ENCODE measurements at places on chromosomes 4 and X.
A peak's percentile ranks its signal among the peaks of the same experiment; 100 is the strongest.

GRCh38 chrX:86369847-86370630 lies 221.8 kb downstream of the DACH2 start:
- no peak for DNase-seq

DNA sequence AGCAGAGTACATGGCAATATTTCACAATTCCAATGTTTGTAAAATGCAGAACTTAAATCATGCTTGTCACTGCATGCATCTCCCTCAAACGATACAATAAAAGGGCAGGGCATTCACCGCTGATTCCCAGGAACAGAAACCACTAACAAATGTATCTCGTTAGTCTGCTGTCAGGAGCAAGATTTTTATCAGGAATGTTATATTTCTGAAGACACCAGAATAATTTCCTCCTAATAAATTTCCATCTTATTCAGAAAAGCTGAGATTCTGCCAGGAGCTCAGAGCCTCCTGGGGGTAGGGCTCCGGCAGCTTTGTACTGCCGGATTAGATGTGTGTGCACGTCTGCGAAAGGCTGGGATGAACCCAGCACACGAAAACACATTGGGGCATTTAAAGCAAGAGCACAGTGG lies 54.0 kb upstream of the LDB2 start:
- no peak for DNase-seq

DNA sequence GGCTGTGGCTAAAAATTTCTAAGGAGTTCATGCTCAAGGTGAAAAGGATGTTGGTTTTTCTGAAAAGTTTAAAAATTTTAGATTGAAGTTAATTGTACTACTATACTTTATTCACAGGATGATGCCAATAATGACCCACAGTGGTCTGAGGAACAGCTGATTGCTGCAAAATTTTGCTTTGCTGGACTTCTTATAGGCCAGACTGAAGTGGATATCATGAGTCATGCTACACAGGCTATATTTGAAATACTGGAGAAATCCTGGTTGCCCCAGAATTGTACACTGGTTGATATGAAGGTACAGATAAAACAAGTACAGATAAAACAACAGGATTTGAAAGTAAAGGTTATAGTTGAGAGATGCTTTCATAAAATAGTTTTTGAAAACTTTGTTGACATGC lies 12.2 kb downstream of the PAICS start:
- no peak for DNase-seq

GRCh38 chr4:15515106-15515505 lies 45.4 kb downstream of the CC2D2A start:
- no peak for DNase-seq

DNA sequence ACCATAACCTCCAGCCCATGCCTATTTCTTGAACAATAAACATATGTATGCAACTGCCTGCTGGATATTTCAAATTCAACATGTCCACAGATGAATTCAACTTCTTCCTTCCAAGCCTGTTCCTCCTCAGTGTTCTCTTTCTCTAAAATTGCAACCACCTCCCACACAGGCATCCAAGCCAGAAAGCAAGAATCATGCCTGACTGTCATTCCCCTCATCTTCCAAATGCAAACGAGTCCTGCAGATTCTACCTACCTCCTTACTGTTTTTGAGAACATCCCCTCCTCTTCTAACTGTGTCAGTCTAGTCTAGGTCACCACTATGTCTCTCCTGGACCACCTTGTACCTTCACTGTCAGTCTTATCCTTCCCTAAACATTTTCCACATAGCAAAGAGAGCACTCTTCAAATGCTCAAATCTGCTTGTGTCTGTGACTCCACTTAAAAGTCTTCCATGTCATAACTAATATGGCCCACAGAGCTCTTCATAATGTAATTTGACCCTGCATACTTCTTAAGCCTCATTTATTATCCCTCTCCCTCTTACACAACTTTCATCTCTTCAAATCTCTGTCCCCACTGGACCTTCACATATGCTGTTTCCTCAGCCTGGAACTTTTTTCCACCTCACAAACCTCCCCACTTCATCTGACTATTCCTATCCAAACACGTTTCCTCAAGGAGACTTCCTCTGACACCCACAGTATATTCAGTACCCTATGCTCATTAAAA lies 25.7 kb downstream of the MAPK10 start:
- no peak for DNase-seq

DNA sequence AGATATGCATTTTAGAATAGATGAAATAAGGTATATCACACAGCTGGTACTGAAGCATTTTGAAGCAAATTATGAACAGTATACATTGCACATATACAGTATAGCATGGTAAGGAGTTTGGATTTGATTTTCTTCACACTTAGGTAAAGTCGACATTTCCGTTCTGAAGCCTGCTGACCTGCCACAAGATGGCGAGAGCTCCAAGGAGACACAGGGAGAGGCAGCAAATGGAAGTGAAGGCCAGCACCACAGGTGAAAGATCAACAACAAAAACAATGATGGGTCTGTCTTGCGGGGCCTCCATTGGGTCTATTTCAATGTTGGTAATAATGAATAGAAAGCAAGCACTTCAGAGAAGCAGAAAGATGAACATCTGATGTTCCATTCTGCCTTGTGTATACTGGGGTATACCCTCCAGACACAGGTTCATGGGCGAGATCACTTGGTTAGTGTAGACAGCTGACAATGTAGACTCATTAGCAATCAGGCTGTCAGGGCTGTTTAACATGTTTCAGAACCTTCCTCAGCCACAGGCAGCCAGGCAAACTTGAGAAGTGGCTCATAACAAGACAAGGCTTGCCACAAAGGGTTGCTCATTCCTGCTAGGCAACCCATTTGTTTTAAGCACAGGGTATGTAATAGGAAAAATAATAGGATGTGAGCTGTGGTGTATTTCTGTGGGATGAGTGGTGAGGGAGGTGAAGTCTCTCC lies 21.4 kb upstream of the NOX1 start:
- DNase-seq: peak; percentile 18

DNA sequence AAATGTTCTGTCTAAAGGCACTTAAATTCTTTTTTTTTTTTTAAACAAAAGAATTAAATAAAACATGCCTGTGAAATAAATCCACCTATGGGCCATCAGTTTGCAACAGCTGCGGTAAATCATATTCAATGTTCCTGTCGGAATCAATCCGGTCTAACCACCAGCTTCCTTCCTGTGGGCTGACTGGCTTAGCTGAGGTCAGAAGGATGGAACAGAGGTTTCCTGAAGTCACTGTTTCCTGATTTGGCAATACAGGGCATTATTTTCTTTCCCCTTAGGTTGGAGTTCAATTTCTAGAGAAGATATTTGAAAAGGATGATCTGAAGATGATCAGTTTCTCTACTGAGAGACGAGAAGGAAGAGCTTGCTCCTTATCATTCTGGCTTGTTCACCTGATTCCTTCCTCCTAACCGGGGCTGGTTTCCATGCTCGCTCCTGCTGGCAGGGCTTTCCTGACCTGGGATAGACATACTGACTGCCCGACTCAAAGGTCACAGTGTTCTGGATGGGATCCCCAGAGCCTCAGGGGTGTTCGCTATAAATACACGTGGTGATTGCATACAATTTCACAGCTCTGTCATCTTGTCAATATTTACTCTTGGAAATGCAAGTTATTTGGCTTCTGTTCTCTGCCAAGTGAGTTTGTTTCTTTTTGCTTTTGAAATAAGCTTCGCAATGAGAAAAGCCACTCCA lies 21.7 kb downstream of the PDLIM3 start:
- no peak for DNase-seq

GRCh38 chr4:40688446-40689095 lies 58.9 kb upstream of the RBM47 start:
- DNase-seq: no peak

GRCh38 chrX:154029439-154029838 lies 9.7 kb upstream of the IRAK1 start:
- no peak for DNase-seq

GRCh38 chrX:20729416-20729815 lies 462.7 kb upstream of the RPS6KA3 start:
- no peak for DNase-seq

DNA sequence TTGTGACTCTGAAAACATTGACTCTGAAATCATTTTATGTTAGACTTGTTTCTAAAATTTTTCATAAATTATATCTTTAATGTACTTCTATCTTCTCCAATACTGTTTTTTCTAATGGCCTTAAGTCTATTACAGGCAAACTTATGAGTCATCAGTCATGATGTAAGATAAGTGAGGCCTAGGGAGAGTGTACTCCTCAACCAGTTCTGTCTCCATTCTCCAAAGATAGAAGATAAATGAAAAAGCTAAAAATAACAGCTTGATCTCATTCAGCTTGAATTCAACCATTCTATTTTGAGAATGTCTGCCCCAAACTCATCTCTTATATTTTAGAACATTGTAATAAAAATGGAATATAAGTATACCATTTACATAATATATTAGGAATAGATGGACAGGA lies 34.5 kb downstream of the STBD1 start:
- DNase-seq: no peak

- DNase-seq: no peak
These were observed 298.2 kb upstream of the FSTL5 start for GRCh38 chr4:162461952-162462351.

DNA sequence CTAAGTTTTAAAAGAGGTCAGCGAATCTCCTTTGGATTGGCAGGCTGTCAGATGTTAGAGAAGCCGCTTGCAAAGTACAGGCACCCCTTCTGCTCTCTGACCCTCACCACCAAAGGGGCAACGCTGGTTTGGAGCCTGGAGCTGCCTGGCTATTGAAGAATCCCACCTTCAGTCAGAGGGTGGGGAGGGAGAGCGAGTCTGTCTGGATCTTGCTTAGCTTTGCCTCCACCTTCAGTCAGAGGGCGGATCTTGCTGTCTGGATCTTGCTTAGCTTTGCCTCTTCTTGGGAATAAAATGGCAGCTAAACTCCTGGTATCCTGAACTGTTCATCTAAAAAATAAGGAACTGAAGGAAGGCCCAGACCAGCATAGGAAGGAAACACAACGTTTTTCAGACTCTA lies 7.3 kb downstream of the CCDC110 start:
- DNase-seq: no peak

- DNase-seq: no peak
These were observed 277.4 kb downstream of the PAPSS1 start for GRCh38 chr4:107442538-107443111.

GRCh38 chrX:48058621-48059295 lies 12.7 kb downstream of the ZNF630 start:
- DNase-seq: no peak

GRCh38 chrX:85569096-85569495 lies 189.6 kb upstream of the POF1B start:
- no peak for DNase-seq

GRCh38 chrX:13473442-13474163 lies 95.8 kb upstream of the EGFL6 start:
- peak; percentile 32 for DNase-seq

DNA sequence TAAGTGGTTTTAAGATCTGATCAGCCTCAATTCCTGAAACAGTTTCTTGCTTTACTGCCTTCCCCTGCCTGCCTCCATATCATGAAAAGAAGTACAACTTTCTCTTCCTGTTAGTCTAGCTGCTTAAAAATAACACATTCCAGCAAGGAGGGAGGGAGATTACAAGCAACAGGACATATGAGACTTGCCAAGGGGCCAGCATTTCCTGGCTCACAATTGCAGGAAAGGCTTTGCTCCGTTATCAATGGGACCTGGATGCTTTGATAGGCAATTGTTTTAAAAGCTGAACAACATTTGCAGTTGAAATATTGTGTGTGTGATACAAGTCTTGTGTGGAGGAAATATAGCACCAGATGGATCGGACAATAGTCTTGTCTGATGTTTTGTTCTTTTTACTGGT lies 425.0 kb downstream of the FAT4 start:
- DNase-seq: no peak

GRCh38 chrX:31832263-31832662 lies 760.4 kb upstream of the FTHL17 start:
- no peak for DNase-seq

- DNase-seq: no peak
These were observed 377.8 kb upstream of the PRKX start for GRCh38 chrX:4091046-4091760.

DNA sequence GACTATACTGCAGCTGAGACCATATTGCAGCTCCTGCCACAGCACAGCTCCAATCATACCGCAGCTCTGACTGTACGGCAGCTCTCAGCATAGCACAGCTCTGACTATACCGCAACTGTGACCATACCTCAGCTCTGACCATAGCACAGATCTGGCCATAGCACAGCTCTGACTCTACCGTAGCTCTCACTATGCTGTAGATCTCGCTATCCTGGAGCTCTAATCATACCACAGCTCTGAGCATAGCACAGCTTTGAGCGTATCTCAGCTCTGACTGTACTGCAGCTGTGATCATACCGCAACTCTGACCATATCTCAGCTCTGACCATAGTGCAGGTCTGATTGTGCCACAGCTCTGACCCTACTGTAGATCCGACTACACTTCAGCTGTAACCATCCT lies 139.2 kb downstream of the ASMT start:
- no peak for DNase-seq

GRCh38 chr4:40195182-40196177 lies 1.4 kb upstream of the RHOH start:
- no peak for DNase-seq

- no peak for DNase-seq
These were observed 54.4 kb downstream of the KDM6A start for GRCh38 chrX:44927398-44927797.

DNA sequence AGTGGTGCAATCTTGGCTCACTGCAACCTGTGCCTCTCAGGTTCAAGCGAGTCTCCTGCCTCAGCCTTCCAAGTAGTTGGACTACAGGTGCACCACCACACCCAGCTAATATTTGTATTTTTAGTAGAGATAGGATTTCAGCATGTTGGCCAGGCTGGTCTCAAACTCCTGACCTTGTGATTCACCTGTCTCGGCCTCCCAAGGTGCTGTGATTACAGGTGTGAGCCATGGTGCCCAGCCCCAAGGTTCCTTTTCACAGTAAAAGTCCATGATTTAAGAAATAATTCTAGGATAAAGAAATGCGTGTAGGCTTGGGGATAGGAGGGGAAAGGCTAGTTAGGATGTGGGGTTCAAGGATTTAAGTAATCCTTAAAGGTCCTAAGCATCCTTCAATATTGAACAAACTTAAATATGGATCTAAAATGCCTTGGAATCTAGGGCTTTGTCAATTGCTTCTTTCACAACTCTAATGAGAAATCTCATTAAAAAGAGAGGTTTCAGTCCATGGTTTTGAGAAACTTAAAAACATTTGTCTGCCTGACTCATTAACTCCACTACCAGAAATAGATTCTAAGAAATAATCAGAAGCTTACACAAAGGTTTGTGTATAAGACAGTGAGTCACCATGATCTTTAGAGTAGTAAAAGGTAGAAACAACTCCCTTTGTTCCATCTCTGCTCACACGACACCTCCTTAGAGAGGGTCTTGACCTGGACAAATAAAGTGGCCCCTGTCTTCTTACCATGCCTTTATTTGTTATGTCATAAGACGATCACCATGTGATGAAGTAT lies 203.2 kb downstream of the PTTG2 start:
- no peak for DNase-seq

- peak; percentile 33 for DNase-seq
These were observed 168.5 kb downstream of the SOWAHB start for GRCh38 chr4:76729460-76729859.

- DNase-seq: peak; percentile 34
These were observed 174.7 kb upstream of the GPRIN3 start for GRCh38 chr4:89482251-89482650.

GRCh38 chrX:47751670-47752069 lies 85.0 kb upstream of the ZNF81 start:
- DNase-seq: peak; percentile 6

- DNase-seq: no peak
These were observed 79.9 kb downstream of the SLIT2 start for GRCh38 chr4:20331642-20332041.

- no peak for DNase-seq
These were observed 2.6 kb upstream of the ADH1B start for GRCh38 chr4:99323756-99324155.

- peak; percentile 95 for DNase-seq
These were observed at the start of gene OCIAD1 for GRCh38 chr4:48830706-48831531. Gene OCIAD1 (plus strand): TSS chr4:48831088. CDS start chr4:48832625, 1,537 bp downstream.
